ENCODE measurements at places on chromosomes 5 and 9.

DNA sequence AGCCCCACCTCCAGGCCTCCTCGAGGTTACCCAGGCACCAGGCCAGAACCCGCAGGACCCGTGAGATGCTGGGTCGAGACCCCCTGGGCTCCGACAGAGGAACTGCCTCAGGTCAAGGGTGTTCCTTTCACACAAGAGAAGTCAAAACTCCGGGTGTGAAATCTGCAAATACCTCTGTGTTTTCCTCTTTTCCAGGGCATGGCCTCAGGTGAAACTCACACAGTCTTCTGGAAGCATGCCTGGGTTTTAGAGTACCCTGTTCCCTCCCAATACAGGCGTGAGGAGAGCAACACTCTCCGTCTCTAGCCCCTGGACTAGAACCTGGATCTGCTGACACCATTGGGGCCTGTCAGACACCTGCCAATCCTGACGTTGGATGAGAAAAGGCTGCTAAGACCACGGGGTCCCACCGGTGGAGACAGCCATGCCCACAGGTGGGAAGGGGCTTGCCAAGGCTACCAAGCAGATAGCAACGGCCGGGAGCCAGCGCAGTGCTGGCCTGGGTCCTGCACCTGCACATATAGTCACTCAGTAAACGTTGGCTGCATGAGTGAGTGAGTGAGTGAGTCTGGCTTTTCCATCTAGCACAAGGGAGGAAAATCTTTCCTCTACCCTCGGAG lies 182.0 kb upstream of the PPP1R26 start:
- no peak for DNase-seq

DNA sequence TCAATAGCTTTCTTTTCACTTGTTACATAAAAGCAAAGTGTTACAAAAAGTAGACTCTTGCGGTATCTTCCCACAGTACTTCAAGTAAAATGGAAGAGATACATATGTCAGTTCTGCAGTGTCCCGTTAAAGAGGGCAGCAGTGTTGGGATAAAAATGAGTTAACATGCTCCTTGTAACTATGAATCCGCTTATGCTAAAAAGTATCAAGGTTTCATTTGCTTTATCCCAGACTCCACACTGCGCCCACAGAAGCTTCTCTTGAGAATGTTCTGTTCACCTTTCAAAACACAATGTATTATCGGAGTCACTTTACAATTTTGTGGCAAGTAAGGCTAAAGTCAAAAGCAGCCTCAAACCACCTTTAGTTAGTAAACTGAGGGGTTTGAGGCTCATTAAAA lies 790 bp downstream of the PTAR1 start:
- DNase-seq, result no peak

DNA sequence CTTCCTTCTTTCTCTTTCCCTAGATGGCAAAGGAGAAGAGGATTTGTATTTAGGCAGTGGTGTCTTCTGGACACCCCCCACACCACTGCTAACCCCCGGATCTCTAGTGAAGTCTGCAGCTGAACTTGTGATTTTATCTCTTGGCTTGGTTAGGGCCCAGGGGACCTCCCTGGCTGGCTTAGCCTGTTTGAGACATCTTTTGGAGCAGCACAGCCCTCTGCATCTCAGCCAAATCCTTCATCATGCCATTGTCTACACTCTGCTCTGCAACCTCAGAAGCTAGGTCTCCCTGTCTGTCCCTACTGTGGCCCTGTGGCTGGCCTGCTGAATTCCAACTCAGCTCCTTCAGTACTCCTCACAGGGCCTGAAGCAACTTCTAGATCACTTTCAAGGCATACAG lies 81.7 kb downstream of the MUSK start:
- DNase-seq, result no peak

- DNase-seq, result no peak
Measured at GRCh38 chr5:13108265-13108664, 836.2 kb downstream of the DNAH5 start.

- DNase-seq, result no peak
Measured at GRCh38 chr5:15442193-15442570, 57.8 kb upstream of the FBXL7 start.

- DNase-seq, result no peak
Measured at GRCh38 chr9:123434619-123435240, 78.7 kb downstream of the CRB2 start.

GRCh38 chr5:20524991-20525529 lies 537.1 kb upstream of the CDH18 start:
- no peak for DNase-seq

DNA sequence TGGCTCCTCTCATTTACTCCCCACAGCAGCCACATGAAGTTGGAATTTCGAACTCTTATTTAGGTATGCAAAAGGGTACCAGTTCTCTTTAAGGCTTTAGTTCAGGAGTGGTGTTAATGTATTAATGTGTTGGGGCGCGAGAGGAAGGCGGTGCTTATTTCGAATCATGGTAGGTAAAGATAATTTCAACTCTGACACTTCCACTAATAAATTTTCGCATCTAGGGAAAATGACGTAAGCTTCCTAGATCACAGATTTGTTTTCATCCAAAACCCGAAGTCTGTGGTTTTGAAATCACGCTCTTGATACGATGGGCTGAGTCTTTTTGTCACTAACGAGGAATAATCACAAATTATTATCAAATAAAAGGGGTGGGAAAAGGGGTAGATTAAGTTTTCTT lies 681 bp downstream of the PPWD1 start:
- no peak for DNase-seq

DNA sequence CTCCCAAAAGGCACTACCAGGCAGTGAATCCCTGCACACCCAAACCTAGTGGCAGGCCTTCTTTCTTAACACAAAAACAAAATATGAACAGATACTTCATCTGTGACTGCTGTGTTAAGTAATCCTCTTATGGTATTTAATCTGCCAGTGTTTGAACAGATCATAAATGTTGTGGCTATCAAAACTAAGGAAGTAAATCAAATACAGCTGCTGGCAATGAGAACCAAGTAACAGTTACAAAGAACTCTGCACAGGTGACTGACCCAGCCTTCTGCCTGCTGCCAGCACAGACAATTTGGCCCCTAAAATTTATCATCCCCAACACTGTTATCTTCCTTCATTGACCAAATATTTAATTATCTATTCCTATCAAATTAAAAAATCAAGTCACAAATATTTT lies 78.0 kb downstream of the GNAQ start:
- DNase-seq, result no peak

DNA sequence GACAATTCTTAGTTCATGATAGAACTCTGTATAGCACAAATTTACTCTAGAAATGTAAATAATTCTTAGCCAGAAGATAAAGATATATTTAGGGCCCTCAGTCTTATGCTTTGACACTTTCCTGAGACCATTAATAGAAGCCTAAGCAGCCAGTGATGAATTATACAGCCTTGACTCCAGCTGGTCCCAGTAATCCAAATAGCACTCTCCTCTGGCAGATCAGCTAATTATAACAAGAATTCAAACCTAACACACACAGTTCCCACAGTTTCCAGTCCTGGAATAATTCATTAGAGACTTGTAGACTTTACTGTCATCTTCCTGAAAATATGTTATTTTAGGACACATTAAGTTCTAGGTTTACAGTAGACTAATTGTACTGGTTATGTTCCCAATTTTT lies 50.4 kb downstream of the SHOC1 start:
- DNase-seq, result no peak

DNA sequence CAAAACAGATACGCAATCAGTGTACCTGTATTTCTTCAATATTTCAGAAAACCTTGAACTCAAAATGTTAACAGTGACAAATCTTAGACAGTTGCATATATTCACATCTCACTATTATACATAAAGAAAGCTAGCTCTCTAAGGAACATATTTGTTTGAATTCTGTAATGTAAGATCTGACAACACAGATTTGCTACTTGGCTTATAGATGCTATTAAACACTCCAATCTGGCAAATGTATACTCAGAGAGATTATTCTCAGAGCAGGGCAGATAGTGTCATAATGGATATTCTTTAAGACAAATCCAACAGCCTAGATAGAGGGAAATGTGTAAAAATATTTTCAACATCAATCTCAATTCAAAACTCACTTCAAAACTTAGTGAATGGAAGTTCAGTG lies 794.5 kb upstream of the CDH9 start:
- no peak for DNase-seq

DNA sequence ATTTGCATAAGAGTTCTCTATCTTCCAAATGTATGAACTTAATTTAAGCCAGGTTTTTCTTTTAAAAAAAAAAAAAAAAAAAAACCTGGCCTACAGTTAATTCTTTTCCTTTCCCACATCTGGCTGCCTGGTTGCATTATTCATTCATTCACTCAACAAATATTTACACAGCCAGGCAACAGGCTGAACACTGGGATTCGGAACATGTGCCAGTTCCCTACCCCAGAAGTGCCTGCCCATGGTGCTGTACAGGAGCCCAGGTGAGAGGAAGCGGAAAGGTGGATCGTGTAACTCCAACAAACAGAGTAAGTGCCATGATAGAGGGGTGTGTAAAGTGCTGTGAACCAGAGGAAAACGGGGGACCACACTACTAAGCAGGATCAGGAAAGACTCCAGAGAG lies 93.6 kb downstream of the CDK5RAP2 start:
- no peak for DNase-seq

GRCh38 chr5:132012371-132013005 lies 1.0 kb upstream of the ACSL6 start:
- no peak for DNase-seq

DNA sequence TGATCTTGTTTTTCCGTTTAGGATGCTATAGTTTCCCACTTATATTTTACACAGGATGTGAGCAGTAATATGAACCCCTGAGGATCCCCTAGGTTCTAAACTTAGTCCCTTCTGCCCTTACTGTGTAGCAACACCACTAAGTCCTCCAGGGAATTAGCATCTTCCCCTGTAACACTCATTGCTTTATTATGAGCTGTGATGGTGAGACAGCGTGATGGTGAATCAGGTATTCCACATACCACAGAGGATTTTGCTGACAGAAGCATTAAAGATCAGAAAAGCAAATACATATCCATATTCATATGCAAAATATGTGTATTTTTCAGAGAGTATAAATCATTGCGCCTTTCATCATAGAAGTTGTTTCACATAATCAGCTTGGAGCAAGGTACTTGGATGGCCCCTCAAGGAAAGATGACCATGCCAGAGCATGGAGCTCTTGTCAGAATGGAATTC lies 317.0 kb downstream of the ICE1 start:
- DNase-seq, result no peak

DNA sequence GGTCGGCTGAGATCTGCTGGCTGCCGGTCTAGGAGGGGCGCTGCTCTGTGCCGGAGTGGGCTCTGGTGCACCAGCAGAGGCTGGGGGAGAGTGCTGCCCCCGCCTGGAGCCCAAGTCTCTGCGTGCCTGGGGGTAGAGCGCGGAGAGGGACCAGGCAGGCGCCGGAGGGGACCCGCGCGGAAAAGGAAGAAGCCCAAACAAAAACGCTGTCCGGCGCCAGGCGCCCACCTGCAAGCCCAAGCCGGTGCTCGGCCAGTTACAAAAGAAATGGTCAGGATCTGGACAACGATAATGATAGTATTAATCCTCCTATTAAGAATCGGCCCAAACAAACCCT lies 571 bp upstream of the S1PR3 start:
- DNase-seq, result no peak

GRCh38 chr5:136062366-136063274 lies 33.8 kb downstream of the TGFBI start:
- DNase-seq, result no peak

GRCh38 chr5:173988554-173989431 lies at the start of gene C5orf47:
C5orf47 (plus strand) TSS chr5:173989170; CDS start chr5:173989264, 94 bp downstream.
- no peak for DNase-seq

DNA sequence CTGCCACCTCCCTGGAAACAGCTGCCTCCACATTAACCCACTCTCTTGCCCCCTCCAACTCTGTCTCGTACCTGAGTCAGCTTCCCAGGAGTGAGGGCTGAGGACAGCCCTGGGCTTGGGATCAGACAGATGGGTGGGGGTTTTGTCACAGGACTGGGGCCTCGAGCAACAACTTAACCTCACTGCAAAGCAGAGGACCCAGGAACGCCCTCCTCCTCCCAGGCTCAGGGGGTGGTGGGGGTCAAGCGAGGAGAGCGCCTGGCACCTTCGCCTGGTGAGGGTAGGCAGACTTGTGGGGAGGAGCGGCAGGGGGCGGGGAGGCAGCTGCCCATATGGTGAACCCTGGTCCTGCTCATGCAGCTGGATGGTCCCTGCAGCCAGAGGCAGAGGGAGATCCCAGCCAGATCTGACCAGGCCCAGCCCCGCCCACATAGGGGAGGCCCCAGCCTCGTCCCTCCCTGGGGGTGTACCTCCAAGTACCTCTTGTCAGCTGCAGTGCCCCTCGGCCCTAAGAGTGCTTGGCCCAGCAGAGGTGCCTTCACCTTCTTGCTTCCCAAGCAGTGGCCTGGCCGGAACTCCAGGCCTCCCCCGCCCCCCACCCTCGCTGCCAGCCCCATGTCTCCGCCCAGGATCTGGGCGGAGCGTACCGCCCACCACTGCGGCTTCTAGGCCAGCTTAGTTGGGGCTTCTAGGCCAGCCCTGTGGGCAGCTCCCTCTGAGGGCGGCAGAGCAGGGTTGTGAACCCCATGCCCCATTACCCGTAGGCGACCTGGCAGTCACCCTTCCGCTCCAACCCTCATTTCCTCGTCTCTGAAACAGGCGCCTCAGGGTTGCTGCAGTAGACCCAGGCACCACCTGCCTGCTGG lies at the start of gene SARDH:
SARDH (minus strand) TSS at position 579 of the 866 bp plus-strand sequence. CDS start 4,179 bp downstream, outside the sequence.
- DNase-seq, result peak; percentile 40

- no peak for DNase-seq
Measured at GRCh38 chr5:55708732-55709131, 3.4 kb downstream of the SLC38A9 start.

DNA sequence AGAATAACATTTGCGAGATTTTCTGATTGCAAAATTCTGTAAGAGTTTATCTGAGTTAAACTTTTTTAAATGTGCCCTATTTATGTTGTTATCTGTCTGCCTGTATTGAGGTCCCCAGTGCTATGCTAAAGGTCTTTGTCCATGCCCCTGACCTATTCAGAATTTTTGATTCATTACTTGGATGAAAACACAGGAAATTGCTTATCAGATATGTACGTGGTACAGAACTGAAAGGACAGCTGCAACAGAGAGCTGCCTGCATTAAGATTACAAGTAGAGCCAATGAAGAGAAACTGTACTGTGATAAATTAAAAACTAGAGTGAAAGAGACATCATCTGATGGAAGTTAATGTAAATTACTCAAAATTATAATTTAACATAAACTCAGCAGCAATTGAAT lies 408.8 kb downstream of the ADGRV1 start:
- no peak for DNase-seq

- DNase-seq, result no peak
Measured at GRCh38 chr5:39520232-39520572, 95.4 kb upstream of the DAB2 start.

DNA sequence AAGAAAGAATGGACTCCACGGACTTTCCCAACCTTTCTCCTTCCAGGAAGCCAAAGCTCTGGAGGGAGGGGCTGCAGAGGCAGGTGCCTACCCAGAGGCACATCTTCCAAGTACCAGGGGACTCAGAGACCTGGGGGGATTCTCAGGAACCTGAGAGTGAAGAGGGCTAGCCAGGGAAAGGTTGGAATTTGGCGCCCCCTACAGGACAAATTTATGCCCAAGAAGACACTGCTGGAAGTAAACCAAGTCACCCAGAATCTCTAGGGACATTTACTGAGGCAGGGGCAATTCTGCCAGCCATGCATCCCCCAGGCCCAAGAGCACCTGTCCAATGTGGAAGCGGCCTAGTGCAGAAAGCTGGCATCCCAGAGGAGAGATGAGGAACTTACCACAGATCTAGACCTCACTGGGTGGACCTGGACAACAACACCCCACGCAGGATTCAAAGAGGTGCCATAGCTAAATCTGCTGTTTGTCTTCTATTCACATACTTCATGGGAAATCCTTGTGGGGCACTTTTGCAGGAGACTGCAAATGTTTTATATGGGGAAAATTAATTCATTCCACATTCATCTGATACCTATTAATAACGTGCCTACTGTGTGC lies 25.9 kb upstream of the IDNK start:
- peak; percentile 17 for DNase-seq

GRCh38 chr5:151671950-151672349 lies 14.8 kb downstream of the SPARC start:
- DNase-seq, result no peak
